IPS-NIHi11 (cell line): ENCODE measurements at places on chromosomes 3 and 15.

GRCh38 chr3:169350228-169350627 lies 313.3 kb downstream of the MECOM start:
- no peak for DNase-seq

GRCh38 chr3:126661532-126662364 lies 6.8 kb upstream of the TXNRD3 start:
- no peak for DNase-seq

- peak; percentile 63 for DNase-seq
Observed at GRCh38 chr3:169812332-169813235, at the start of the genes LRRC34 and LRRIQ4. Gene LRRC34 (minus strand): TSS chr3:169812904. CDS start chr3:169812548, 356 bp downstream. Gene LRRIQ4 (plus strand): TSS chr3:169812870. CDS start chr3:169821922, 9,052 bp downstream.

- DNase-seq = no peak
Observed at GRCh38 chr15:76065793-76066192, 6.0 kb downstream of the TMEM266 start.

GRCh38 chr15:58212909-58213526 lies 74.8 kb downstream of the AQP9 start:
- DNase-seq = peak; percentile 69

GRCh38 chr3:144775551-144775950 lies 803.9 kb downstream of the DIPK2A start:
- no peak for DNase-seq

GRCh38 chr3:121075191-121075590 lies 167.2 kb downstream of the STXBP5L start:
- DNase-seq = no peak
